ENCODE measurements at places on chromosomes 1 and 21.

DNA sequence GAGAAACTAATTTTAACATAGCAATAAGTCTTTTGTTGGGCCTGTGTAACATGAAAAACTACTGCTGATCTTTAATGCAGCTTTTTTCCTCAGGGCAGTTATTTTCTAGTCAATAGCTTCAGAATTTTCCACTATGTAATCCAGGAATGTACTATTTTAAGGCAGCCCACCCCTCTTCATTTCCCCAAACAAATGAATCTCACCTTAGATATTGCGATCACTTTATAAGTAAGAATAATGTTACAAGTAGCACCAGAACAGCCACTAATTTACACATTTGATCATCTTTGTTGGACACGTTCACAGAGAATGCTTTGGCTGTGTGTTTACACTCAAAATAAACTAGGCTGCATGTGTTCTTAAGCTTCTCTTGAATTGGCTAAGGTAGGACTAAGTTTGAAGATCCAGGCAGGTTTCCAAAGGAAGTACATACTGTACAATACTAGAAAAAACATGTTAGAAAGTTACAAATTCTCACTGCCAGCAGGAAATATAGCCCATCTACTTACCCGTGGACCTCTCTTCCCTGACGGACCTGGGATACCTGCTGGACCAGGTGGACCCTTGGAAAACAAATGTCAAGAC lies 41.7 kb downstream of the COL24A1 start:
- no peak for DNase-seq

- no peak for DNase-seq
Measured at GRCh38 chr1:248730507-248731335, 24.8 kb downstream of the LYPD8 start.

GRCh38 chr1:172002725-172003345 lies 161.5 kb downstream of the DNM3 start:
- DNase-seq = no peak

GRCh38 chr1:30756545-30757351 lies 826 bp downstream of the LAPTM5 start:
- DNase-seq = peak; percentile 44

- DNase-seq = no peak
Measured at GRCh38 chr1:164466429-164466828, 92.6 kb upstream of the PBX1 start.

GRCh38 chr1:7560601-7561181 lies 210.4 kb upstream of the VAMP3 start:
- DNase-seq = no peak

- DNase-seq = no peak
Measured at GRCh38 chr1:212101251-212101650, 65.7 kb downstream of the DTL start.

- DNase-seq = no peak
Measured at GRCh38 chr1:201026234-201026633, 2.7 kb upstream of the KIF21B start.

GRCh38 chr1:24021403-24022266 lies 41.5 kb upstream of the SRSF10 start:
- DNase-seq = no peak

DNA sequence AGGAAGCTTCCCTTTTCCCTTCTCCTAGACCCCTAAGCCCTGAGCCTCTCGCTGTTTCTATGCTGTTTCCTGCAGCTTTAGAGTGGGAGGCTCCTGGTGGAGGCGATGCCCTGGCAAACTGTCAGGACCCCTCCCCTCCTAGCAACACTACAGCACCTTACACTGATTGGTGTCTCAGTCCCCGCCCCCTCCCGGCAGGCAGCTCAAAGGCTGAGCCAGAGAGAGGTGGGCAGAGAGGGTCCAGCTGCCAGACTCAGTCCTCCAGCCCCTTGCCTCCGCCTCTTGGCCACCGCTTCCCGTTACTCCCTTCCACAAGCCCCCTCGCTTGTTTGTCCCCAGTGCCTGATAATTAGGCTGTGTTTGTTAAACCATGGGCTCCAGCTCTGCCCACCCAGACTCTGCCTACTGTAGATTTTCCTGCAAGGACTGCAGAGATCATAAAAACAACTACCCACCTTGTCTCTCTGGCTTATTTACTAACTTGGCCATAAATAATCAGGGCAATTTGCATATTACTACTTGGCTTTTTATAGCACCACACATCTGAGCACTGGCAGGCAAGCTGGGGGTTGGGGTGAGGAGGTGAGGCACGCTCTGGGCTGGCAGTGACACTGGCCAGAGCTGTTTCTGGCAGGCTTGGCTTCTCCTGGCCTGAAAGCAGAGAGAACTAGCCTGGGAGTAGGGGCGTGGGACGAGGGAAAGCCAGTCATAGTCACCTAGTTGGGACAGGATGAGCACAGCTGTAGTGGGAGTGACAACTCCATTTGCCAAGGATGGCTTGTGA lies 107.5 kb downstream of the CSMD2 start:
- DNase-seq = no peak
